ENCODE measurements at places on chromosomes 12 and 14. TPM values are rescaled to one million over a fixed set of nuclear protein-coding genes. Genes with fewer than 3 reads are reported as not detected.

Gene GARIN6
- polyA plus RNA-seq: not detected

Gene TTLL5
- polyA plus RNA-seq: 37.0 TPM

DNA sequence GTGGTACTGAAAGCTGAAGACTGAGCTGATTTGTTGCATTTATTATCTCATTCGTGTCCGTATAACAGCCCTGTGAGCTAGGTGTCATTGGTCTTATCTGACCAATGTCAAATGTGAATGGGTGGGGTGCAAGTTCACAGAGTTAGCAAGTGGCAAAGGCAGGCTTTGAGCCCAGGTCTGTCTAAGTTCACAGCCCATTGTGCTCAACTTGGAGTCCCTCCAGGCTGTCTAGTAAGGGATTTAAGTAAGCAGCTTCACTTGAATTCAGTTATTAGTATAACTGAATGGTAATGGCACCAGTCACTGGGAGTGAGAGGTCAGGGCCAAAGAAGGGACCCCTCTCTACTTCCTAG lies 8.5 kb downstream of the C1S start:
- DNase-seq: no peak

Gene TCHP
- 32.3 TPM for polyA plus RNA-seq

Gene MLF2
- polyA plus RNA-seq: 187 TPM

Gene FLVCR2
- 10.1 TPM for polyA plus RNA-seq

DNA sequence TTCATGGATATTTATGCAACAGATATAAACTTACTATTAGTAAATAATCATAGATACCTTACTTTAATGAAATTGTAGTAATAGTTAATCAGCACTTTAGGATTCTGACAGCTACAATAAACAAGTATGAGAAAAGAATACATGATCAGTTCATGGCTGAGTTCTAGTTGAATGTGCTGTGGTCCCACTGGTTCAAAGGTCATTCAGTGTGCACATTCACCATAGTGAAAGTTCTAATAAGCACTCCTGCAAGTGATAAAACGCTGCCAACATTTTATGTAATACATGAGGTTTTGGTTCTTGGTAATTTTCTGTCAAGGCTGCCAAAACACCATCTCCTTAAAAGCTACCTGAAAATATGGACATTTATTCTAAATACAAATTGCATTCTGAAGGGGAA lies 92.6 kb downstream of the NUMB start:
- DNase-seq: no peak

DNA sequence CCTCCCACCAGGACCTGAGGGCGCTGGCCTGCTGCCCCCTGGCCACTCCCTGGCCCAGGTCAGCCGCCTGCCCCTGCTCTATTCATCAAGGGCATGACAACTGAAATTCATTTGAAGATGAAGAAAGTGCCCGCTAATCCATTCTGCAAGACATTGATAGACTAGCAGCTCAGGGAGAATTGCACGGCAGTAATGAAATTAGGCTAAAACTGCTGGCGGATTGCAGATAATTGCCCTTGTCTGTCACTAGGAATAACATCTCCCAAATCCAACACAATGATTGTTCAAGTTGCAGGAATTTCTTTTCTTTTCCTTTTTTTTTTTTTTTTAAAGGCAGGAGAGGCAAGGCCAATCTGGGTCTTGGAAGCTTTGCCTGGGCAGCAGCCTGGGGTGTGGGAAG lies 44.5 kb downstream of the MVK start:
- no peak for DNase-seq

Gene NTS
- polyA plus RNA-seq: 4.1 TPM

DNA sequence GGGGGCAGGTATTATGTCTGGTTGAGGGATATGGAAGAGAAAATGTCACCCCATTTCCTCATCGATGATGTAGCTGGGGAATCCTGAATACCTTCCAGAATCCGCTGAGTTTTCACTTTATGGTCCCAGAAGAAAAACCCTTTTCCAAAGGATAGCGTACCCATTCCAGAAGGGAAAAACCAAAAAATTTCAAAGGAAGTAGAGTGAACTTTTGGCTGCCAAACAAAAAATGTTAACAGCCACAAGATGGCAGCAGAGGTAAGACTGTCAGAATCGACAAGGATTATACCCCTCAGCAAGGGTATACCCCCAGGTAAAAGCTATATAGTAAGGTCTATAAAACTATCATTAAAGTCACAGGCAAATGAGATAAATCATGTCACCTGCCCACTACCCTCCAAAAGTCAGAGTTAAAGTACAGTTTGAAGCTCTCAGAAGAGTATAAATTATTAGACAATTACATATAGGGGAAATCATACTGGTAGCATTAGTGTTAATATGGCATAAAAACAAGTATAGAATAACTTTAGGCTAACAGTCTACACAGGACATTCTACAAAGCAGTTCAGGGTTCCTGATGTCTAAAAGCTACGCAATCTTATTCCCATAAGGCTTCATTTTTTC lies 18.0 kb downstream of the ACIN1 start:
- no peak for DNase-seq

- no peak for DNase-seq
Observed at GRCh38 chr12:69161829-69162228, 77.5 kb upstream of the CPSF6 start.

DNA sequence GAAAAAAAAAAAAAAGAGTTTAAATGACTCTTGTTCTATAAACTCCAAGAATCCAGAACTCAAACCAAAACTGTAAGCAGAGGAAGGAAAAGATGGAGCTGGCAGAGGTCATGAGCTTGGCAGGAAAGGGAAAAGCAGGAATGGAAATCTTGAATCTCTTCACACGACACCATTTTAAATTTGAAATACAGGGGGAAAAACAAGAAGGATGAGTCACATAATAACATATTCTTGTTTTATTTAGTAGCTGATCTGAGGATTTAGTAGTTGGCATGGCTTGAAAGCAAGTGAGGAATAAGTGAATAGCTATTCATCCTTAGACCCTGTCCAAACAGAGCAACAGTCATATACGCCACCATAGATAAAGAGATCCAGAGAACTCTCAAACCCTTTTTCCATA lies 35.0 kb downstream of the EPS8 start:
- no peak for DNase-seq

- DNase-seq: no peak
Observed at GRCh38 chr12:6358881-6359280, 16.5 kb downstream of the SCNN1A start.

GRCh38 chr14:89996963-89997362 lies 41.2 kb downstream of the TDP1 start:
- DNase-seq: no peak

- no peak for DNase-seq
Observed at GRCh38 chr12:22541496-22542155, 2.7 kb downstream of the C2CD5 start.

- no peak for DNase-seq
Observed at GRCh38 chr12:52252728-52253343, 19.8 kb downstream of the KRT7 start.

DNA sequence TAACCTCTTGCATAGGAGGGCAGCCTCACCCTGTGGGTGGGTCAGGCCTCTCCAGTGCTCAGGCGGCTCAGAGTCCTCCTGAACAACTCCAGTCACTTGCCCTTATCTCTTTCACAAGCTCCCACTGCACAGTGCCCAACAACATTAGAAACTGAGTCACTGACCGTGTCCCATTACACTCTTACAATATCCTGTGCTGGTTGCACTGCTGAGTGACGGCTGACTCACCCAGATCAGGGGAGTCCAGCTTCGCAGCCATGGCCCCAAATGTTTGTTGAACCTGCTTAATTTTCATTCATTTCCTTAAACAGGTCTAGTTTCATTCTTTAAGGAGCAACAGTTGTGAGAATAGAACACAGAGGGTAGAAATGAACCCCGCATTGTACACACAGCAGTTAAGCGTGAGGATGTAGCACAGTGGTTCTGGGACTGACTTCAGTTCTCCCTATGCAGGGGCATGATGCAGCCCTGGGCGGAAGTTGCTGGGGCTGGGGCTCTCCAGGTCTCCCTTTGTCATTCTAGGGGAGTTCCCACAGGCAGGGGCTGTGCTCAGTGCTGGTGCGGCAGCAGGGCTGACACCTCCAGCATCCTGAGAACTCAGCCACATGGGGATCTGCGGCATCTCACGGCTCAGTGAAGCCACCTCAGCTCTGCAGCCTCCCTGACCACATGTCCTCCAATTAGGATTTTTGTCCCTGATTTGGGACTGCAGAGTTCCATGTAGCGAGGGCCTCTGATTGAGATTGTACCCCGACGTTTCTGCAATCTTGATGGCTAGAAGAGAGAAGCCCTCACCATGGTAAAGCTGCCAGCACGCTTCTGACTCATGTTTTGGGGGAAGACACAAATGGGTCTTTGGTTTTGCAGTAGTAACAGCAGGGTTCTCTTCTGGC lies 16.1 kb downstream of the GPR68 start:
- DNase-seq: no peak

Gene SCYL2
- polyA plus RNA-seq: 67.8 TPM

Gene TAS2R20
- 3.2 TPM for polyA plus RNA-seq

Gene FZD10
- 3.2 TPM for polyA plus RNA-seq

DNA sequence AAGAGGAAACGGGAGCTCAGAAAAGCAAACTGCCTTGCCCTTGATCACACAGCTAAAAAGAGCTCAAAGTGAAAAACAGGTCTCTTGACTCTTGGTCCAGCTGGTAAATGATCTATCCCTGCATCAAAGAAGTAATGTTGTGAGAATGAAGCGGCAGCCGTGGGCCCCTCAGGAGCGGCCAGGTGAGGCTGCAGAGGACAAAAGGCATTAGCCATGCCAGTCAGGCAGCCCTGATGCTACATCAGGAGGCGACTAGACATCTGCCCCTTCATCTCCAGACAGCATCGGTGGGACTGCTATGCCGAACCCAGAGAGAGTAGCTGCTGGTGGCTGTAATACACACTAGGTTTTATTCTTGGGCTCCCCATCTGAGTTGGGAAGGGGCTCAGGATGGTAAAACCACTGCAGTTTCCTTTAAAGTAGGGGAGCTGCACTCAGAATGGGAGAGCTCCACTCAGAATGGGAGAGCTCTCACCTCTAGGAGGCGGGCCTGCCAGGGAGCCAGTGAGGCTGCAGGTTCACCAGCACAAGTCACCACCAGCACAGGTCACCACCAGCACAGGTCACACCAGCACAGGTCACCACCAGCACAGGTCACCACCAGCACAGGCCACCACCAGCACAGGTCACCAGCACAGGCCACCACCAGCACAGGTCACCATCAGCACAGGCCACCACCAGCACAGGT lies 120.1 kb downstream of the TSPAN9 start:
- DNase-seq: no peak

Gene NFATC4
- 70.3 TPM for polyA plus RNA-seq

Gene MSRB3
- polyA plus RNA-seq: 21.8 TPM

- DNase-seq: no peak
Observed at GRCh38 chr14:61754627-61755381, 7.4 kb upstream of the SNAPC1 start.

- no peak for DNase-seq
Observed at GRCh38 chr12:123055281-123055766, 74.8 kb downstream of the ARL6IP4 start.

- no peak for DNase-seq
Observed at GRCh38 chr14:39426605-39427004, 5.6 kb downstream of the FBXO33 start.
